ENCODE measurements at places on chromosomes 2 and 18.

GRCh38 chr2:11377928-11378545 lies 33.6 kb upstream of the ROCK2 start:
- DNase-seq = no peak

GRCh38 chr2:126891681-126892500 lies 6.8 kb upstream of the TEX51 start:
- DNase-seq = no peak

- DNase-seq = no peak
These were observed 9.1 kb downstream of the PER2 start for GRCh38 chr2:238279324-238279682.

DNA sequence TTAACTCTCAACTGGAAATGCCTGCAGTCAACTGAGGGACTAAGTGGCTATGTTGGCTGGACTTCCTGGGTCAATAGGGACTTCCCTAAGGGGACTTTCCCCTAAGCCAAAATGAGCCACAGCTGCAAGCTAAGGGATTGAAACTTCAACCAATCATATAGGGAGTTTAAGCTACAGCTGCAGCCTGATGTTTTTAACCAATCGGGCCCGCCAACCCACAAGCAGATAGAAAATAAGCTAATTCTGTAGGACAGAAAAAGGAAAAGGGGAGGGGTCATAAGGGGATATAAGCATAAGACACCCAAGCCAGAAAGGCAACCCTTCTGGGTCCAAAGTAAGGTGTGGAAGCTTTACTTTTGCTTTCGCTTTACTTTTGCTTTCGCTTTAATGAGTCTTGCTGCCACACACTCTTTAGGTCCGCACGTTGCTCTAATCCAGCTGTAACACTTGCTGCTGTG lies 927.5 kb downstream of the ERBB4 start:
- no peak for DNase-seq

- no peak for DNase-seq
These were observed 54.0 kb upstream of the PGAP1 start for GRCh38 chr2:196980473-196980872.

DNA sequence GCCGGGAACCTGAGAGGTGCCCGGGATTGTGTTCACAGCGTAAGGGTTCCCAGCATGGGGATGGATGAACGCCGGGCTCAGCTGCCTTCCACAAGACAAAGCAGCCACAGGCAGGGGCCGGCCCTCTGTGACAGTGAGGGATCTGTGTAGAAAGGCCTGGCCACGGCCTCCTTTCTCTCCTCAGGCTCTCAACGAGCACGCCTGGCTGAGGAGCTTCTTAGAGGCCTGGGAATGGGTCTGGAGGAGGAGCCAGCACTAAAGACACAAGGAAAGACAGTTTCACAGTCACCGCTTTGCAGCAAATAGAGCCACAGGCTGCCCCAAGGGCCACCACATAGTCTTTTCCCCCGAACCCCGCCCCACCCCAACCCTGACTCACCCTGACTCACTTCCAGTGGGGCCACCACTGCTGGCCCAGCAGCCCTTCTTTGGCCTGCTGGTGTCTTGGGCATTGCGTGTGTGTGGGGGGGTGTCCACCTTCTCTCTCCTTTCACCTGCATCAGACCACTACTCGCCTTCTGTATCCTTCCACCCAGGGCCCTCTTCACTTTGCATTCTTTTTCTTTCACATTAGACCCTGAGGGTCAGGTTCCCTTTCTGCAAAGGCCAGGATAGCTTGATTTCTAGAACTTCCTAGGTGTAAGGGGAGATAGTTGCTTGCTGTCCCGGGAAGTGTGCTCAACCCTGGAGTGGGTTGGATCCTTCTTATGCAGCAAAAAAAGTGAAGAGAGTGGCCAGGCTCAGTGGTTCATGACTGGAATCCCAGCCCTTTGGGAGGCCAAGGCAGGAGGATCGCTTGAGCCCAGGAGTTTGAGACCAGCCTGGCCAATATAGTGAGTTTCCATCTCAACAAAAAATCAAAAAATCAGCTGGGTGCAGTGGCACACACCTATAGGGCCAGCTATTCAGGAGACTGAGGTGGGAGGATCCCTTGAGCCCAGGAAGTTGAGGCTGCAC lies 19.3 kb upstream of the HPCAL1 start:
- DNase-seq = peak; percentile 83

DNA sequence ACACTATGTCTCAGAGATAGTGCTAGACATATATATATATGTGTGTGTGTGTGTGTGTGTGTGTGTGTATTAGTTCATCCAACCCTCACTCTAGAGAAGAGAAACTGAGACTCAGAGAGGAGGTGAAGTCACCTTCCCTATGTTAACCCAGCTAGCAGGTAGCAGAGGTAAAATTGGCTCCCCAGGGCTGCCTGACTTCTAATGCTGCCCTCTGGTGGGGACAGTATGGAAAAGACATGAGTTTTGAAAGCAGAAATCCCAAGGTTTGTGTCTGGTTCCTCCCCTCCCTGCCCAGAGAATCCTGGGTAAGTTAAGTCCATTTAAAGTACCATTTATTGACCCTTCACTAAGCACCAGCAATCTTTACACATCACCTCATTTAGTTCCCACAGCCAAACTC lies 137.7 kb downstream of the THNSL2 start:
- DNase-seq = peak; percentile 32

- DNase-seq = no peak
These were observed at the start of gene SIX2 for GRCh38 chr2:45009303-45009927. Gene SIX2 (minus strand): TSS chr2:45009452. CDS start chr2:45009110, 342 bp downstream.

- no peak for DNase-seq
These were observed 68.3 kb downstream of the TET3 start for GRCh38 chr2:74052732-74053710.

- DNase-seq = no peak
These were observed 131.1 kb downstream of the CDH2 start for GRCh38 chr18:28045880-28046279.

DNA sequence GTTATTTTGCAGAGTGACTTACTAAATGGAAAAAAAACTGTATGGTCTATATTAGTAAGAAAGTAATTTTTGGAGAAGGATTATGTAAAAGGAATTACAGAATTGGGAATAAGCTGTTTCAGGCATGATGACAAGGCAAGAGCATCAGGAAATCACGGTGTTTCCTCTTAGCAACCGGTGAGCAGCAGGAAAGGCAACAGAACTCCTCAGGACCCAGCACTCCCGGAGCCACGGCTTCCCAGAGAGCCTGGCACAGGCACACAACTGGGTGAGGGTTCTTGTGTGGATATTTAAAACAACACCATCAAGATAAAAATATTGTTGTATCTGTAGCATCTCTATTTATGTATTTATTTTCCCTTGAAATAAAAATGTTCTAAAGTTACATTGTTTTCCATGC lies 34.4 kb downstream of the CYP27C1 start:
- no peak for DNase-seq

DNA sequence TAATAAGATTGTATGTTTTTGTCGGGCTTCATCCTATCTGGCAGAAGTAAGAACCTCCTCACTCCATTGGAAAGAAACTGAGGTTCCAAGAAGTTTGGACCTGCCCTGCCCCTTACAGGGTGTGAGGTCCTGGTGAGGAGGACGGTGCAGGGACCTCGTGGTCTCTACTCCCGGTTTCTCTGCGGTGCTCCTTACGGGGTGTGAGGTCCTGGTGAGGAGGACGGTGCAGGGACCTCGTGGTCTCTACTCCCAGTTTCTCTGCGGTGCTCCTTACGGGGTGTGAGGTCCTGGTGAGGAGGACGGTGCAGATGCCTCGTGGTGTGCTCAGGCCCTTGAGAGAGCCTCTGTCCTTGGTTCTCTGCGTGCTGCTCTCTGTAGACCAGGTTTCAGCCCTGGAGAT lies 5.2 kb downstream of the CTDP1 start:
- no peak for DNase-seq

DNA sequence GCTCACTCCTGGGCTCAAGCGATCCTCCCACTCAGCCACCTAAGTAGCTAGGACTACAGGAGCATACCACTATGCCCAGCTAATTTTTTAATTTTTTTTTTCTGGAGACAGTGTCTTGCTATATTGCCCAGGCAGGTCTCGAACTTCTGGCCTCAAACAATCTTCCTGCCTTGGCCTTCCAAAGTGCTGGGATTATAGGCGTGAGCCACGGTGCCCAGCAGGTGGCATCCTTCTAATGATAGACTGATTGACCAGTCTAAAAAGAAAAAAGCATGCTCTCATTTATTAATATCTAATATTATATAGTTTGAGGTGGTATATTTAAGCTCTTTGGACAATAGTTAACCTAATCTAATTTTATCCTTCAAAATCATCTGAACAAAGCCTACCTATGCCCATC lies 198.6 kb downstream of the CAMKMT start:
- DNase-seq = peak; percentile 46

DNA sequence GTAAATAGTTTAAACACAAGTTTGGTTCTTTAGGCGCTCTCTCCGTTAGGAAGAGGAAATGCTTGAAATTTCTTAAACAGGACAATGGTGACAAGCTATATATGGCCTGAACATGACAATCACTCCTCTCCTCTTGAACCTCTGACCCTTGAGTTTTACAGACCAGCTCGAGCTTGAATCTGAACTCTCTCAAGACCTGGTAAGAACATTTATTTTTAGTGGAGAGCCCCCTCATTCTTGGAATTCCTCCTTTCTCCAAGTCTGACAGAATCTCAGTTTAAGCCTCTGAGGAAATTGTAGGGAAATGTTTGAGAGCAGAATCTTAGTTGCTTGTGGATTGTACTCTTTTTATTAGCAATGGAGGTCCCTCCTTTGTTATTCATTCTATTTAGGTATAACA lies 1293.6 kb upstream of the ZEB2 start:
- no peak for DNase-seq

GRCh38 chr2:31476511-31477180 lies 62.1 kb upstream of the XDH start:
- no peak for DNase-seq

DNA sequence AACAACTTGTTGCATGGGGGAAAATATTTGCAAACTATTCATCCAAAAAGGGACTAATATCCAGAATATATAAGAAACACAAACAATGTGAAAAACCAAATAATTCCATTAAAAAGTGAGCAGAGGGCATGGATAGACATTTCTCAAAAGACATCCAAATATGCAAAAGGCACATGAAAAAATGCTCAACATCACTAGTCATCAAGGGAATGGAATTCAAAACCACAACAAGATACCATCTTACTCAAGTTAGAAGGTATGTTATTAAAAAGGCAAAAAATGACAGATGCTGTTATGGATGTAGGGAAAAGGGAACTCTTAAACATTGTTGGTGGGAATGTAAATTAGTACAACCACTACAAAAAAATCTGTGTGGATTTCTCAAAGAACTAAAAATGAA lies 396.5 kb downstream of the CCDC85A start:
- no peak for DNase-seq

DNA sequence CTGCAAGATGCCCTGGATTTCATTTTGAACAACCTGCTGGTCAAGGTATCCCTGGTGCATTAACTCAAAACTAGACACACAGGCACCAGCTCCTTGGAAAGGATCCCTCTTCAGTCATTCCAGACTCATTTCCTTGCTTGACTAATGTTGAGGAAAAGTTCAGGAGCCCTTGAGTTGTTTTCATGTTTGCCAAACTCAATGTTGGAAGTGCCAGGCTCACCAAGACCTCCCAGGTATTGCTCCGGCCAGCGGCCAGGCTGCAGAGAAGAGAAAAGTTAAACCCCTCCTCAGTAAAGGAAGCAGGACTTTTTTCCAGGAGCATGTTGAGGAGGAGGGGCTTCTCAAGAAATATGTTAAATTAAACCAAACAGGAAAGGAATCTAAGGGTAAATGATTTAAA lies 42.7 kb downstream of the TGIF1 start:
- no peak for DNase-seq

- peak; percentile 93 for DNase-seq
These were observed 114.1 kb downstream of the BCL11A start for GRCh38 chr2:60439219-60439974.

DNA sequence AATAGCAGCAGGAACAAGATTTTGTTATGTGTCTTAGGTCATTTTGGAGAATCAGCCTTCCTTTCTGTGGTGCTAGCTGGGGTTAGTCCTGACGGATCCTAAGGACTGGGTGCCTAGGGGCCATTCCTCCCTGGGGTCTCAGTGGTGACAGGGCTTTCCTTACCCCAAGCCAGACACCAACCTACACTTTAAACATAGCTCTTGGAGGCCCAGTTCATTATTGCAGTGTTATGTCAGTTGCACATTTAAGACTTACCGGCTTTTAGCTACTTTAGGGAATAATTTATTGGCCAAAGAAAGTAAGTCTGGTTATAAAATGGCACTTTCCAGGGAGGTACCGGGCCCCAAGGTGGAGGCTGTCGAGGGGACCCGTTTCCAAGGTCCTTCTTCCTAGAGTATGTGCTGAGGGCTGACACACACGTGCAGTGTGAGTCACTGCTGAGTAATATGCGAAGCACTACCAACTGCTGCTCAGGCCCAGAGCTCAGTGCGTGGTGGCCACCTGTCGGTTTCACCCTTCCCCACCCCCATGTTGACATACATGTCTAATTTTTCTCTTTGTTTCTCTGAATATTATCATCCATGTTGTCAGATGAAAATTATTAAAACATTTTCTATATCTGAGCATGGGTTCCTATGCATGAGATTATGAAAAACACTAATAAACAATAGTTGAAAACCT lies 37.0 kb upstream of the GRHL1 start:
- DNase-seq = peak; percentile 2

DNA sequence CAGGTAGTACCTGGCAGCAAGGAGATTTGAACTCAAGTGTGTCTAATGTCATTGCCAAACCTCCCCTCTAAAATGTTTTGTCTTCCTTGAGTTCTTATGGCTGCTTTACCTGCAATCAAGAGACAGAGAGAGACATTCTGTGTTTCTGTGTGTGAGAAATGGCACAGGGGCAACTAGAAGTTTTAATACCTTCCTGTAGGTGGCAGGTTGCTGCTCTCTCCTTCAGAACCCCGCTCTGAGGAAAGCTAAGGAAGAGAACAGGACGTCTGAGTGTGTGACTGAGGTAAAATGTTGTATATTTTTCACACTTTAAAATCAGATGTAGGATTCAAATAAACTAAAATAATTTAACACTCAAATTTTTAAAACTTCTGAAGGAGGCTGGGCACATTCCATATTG lies 19.2 kb downstream of the DTNA start:
- no peak for DNase-seq

- peak; percentile 95 for DNase-seq
These were observed 102.8 kb upstream of the CYP1B1 start for GRCh38 chr2:38178556-38179419.

- DNase-seq = no peak
These were observed 43.3 kb downstream of the PLB1 start for GRCh38 chr2:28539118-28539541.

DNA sequence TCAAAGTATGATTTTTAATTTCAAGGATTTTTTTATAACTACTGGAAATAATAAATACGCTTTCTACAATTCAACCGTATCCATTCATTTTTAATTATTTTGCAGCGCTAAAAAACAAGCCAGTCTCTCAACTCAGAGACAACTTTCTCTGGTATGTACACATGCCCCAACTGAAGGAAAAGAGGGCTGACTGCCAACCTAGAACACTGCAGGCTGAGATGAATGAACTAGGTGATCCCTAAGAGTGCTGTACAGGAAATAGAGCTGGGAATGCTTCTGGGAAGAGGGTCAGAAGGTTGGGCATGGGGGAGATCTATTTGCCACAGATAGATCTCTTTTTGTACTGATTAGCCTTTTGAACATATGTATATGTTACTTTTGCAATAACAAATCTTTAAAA lies 460.1 kb downstream of the NR4A2 start:
- no peak for DNase-seq

GRCh38 chr2:173347305-173348168 lies 7.1 kb upstream of the CDCA7 start:
- no peak for DNase-seq
